NCI-H774 (cell line): ENCODE measurements at places on chromosomes 11 and 22.

DNA sequence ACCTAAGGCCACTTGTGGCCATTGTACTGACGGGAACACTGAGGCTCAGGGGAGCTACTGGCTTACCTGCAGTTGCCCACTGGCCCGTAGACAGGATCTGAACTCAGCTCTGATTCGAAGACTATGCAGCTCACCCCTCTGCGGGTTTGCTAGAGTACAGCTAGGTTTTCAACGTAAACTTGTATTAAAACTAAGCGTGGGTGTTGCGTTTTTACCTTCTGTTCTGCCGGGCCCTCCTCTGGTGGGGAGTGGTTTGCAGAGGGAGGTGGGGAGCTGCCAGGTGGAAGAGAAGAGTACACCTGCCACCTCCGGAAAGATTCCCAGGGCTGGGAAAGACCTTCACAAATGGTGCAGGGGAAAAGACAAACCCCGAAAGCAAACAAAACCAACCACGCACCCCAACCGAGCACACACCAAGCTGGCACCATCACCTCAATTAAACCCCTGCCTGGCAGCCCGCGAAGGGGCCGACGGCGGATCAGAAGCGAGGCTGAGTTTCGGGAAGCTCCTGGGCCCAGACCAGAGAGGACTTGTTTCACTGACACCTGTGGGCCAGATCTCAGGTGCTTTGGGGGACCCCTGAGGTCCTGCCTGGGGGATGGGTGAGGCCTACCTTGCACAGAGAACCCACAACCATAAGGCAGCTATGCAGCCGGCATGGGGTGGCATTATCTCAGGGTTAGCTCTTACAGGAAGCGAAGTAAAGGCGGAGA lies 37.7 kb downstream of the SHISAL1 start:
- DNase-seq = no peak

DNA sequence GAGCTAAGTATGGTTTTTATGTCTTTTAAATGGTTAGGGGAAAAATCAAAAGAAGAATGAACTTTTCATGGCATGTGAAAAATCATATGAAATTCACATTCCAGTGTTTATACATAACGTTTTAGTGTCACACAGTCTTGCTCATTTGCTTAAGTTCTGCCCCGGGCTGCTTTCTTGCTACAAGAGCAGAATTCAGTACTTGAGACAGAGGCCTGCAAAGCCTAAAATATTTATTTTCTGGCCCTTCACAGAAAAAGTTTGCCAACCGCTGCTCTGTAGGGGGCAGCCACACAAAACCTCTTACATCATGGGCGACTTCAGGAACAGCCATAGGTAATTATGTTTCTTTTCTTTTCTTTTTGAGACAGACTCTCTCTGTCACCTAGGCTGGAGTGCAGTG lies 1.0 kb upstream of the ATG2A start:
- DNase-seq = no peak

DNA sequence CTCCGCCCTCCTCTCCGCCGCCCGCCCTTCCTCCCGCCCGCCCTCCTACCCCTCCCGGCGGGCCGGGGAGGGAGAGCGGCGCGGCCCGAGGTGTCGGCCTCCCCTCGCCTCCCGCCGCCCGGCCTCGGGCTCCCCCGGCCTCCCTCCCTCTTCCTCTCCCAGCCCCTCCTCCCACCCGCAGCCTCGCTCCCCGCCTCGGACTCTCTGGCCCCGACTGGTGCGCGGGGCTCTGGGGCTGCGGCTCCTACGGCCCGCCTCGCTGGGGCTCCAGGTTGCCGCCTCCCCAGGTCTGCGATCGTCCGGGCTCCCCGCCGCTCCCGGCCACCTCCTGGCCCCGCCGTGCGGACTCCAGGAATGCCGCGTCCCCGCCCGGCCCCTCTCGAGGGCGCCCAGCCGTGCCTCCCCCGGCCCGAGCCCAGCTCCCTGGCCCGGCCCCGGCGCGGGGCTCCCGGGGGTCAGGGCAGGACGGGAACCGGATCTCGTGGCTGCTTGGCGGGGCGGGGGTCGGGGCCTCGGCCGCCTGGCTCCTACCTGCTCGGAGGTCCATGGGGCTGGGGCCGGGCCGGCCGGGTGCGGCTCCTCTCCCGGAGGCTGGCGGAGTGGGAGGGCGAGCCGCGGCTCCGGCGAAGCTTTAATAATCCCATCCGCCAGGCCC lies at the start of gene CLCF1:
Gene CLCF1 (minus strand): TSS at position 606 of the 655 bp plus-strand sequence. CDS start 59 bp downstream, at position 547.
- peak; percentile 8 for DNase-seq

DNA sequence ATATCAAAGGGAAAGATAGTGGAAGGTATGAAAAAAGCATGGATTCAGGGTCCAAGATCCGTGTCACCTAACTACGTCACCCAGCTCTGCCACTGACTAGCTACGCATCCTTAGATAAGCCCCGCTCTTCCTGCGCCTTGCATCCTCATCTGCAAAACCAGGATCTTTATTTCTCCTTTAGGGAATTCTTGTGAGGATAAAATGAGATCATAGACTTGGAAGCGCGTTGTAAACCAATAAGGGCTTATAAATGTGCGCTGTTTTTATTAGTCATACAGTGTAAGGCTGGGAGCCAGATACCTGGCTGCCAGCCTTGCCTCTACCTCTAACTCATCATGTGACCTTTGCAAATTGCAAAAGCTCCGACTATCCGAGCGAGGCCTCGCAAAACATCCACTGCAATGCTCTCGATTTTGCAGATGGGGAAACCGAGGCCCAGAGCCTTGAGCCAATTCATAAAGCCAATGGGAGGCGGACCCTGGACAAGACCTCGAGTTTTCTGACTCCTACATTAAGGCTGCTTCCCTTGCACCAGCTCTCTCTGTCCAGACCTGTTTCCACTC lies 753 bp downstream of the PRPF19 start:
- DNase-seq = no peak

DNA sequence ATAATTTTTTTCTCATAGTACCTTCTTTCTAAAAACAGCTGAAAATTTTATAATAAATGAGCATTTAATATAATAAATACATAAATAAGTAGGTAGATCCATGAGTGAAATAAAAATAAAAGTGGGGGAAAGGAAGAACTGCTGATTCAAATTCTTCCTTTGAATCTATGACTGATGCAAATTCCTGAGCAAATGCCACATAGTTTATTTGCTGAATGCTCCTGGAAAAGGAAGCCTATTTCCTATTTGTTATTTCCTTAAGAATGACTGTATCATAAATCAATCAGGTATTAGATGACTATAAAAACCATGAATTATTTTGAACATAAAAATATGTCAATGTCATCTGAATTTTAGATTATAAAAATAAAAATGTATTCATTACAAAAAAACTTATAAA lies 16.6 kb downstream of the BTBD10 start:
- DNase-seq = no peak
